Activated CD8-positive, alpha-beta memory T cell treated with anti-CD3 and anti-CD28 coated beads for 36 hours (primary cell): ENCODE measurements at places on chromosomes 13 and 19. TPM values are rescaled to one million over a fixed set of nuclear protein-coding genes. Genes with fewer than 3 reads are reported as not detected.

Gene APBA3
- 36.9 TPM for total RNA-seq

Gene SIGLEC5
- total RNA-seq: not detected

Gene ERICH6B
- not detected for total RNA-seq

Gene ZNF837
- total RNA-seq: 1.9 TPM
